Astrocyte of the hippocampus (primary cell): ENCODE measurements at places on chromosomes 5 and 9.

- DNase-seq, result no peak
Measured at GRCh38 chr5:163387589-163388343, 49.6 kb upstream of the CCNG1 start.

DNA sequence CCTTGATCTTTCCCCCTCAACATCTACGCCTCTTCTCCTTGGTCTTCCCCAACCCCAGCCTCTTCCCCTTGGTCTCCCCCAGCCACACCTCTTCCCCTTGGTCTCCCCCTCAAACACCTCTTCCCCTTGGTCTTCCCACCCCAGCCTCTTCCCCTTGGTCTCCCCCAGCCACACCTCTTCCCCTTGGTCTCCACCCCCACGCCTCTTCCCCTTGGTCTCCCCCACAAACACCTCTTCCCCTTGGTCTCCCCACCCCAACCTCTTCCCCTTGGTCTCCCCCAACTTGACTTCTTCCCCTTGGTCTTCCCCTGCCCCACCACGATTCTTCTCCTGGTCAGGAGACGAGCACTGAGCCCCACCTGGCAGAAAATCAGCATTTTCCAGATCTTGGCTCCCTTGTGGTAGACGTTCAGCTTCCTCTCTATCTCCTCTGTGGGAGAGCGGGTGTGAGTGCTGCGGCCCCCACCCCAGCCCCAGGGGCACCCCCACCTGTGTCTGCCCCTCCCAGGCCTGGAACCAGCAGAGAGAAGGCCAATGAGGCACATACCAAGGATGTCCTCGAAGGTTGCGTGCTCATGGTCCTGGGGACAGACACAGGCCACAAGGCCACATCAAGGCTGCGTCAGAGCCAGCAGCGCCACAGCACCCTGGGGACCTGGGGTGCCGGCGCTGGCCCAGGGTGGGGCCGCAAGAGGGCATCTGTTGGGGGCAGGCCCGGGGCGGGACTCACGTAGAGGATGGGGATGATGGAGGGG, 7.0 kb downstream of the NSMF start:
- no peak for DNase-seq

DNA sequence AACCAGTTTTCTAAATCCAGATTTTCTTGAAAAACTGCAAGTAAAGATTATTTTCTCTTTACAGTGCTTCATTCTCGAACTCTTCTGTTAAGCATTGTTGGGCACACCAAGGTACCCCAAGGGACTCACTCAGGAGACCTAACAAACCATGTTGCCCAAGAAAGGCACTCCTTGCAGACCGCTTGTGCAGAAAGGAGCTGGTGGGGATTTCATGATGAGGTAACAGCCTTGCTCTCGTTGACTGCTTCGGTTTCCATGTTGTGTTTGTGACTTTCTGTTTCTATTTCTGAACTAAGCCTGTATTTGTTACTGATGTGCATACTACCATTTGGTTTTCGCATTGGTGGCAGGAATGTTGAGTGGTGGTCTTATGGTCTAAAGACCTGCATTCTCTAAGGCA, 266.6 kb upstream of the DAP start:
- DNase-seq, result no peak

DNA sequence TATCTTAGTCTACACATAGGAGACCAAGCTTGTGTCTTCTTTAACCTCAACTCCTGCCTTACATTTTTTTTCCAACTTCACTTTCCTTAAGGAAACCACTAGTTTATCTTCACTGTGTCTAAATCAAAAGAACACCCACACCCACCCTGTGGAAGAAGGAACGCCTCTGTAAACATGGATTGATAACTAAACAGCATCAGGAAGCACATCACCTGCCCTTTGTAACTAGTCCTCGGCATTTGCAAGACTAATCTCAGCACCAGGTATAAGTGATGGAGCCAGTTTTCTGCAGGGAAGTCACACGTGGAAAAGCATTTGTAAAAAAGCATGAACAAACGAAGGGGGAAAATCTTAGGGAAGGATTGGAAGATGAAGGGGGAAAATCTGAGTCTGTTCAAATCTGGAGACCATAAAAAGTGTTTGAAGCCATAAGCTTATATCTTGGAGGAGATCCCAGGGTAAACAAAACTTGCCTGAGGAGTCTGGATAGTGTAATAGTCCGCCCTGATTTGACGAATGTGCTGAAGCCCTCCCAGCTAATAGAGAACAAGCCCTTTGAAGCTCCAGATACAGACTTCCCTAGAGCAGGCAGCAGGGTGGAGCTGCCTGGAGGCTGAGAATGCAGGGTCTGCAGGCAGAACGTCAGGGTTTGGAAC, 117.3 kb upstream of the LHFPL2 start:
- no peak for DNase-seq

DNA sequence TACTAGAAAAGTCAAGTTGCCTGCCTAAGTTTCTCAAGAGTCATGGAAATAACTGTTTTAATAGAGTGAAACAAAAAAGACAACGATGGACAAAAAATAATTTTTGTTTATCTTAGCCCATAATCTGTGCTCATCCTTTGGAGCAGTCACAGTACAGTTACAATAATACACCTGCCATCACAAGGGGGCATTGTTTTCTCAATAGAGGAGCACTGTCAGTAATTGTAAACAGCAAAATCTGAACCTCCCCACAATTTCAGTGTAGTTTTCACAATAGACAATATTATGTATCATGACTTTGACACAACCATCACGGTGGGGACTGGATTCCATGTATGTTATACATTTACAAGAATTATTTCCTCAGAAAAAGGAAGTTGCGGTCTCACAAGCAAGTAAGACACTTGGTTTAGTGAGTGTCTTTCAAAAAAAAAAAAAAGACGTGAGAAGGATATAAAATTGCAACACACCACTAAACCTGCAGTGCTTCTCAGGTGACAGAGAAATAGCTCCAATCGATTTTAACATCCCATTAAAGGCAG, 586.3 kb downstream of the PTPRD start:
- no peak for DNase-seq

- peak; percentile 11 for DNase-seq
Measured at GRCh38 chr9:112248722-112249121, 73.6 kb upstream of the SUSD1 start.

DNA sequence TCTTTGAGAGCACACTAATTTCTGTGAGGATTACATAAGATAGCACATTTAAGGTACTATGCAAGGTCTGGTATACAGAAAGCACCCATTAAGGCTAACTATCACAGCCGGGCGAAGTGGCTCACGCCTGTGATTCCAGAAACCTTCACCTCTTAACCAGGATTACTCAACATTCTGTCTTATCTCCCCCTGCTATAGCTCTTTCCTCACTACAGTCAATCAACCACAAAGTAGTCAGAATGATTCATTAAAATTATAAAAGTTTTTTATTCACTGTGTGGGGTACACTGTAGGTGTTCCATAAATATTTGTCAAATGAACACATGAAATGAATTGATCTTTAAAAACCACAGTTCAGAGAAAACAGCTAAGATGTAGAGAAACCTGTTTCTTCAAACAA, 48.7 kb downstream of the CHD1 start:
- peak; percentile 39 for DNase-seq

GRCh38 chr5:81115261-81115660, 117.9 kb upstream of the CKMT2 start:
- DNase-seq, result no peak

- no peak for DNase-seq
Measured at GRCh38 chr5:32068561-32068960, 105.6 kb downstream of the GOLPH3 start.

GRCh38 chr9:136245219-136246150, at the start of gene QSOX2:
TSS of gene QSOX2 (minus strand) at chr9:136245812. CDS start at chr9:136245803, 9 bp downstream.
- peak; percentile 92 for DNase-seq

- no peak for DNase-seq
Measured at GRCh38 chr5:149841851-149842793, 102.5 kb downstream of the PDE6A start.
